ENCODE measurements at places on chromosomes 2 and 18.

DNA sequence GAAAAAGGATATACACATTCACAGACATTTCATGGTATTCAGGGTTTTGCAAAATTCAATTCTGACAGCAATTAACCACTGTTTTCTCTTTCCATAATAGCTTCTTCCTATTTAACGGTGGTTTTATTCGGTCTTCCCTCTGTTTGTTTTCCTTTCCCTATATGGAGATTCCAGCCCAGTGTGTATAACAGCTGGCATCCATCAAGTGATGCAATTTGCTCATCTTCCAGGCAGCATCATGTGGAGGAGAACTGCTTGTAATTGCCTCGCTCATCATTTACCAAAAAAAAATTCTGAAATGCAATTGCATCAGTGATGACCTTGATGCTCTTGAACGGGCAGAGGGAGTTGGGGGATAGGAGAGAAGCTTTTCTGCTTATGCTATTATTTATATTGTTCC is 165.9 kb upstream of the PGAP1 start:
- DNase-seq, result no peak

DNA sequence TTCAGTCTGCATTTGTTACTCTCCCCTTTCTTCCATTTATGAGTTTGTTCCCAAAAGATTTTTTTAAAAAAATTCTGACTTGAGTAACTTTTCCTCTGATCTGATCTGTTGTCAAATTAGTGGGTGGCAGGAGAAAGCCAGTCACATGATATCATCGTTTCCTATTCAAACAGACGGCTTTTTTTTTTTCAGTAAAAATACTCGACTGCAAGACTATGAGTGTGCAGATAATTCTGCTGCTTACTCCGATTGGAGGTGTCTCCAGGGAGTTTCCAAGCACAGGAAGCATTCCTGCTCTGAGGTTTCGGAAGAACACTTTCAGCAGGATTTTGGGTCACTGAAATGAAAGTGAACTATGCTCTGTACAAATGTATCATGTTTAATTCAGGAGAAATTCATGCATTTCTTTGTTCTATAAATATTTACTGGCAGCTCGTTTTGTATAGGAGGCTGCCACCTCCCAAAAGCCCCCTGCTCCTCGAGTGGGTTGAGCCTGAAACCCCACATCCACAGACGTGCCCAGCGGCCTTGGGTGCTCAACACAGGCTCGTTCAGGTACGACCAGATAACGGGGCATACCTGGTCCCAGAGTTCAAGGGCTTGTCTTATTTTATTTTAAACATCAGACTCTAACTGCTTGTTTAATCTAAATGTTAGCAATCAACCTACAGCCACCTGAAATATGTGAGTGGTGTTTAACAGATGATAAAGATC is 126.9 kb upstream of the ZNF516 start:
- no peak for DNase-seq

DNA sequence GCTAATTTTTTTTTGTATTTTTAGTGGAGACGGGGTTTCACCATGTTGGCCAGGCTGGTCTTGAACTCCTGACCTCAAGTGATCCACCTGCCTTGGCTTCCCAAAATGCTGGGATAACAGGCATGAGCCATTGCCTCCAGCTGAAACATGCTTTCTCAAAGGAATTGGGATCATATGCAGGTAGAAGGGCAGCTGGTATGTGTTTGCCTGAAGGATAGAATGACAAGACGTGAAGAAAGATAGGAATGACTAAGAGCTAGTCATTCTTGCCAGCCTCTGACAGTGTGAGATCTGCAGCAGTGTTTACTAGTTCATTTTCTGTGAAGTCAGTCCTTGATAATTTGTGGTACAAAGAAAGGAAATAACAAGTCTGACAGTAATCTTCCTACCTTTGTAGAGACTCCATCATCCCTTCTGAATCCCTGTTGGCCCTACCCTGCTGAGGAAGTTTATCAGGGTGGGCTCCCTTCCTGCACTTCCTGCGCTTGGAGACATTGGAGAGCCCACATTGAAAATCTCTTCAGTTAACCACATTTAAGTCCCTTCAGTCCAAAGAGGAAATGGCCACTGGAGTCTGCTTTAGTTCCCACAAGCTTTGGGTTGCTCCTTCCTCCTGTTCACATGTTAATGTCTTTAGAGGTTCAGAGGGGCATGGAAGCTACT is 14.7 kb downstream of the CFLAR start:
- no peak for DNase-seq

- DNase-seq, result no peak
Observed at GRCh38 chr2:223093436-223094241, 41.6 kb downstream of the KCNE4 start.

GRCh38 chr2:121272596-121272995 is 12.4 kb downstream of the TFCP2L1 start:
- no peak for DNase-seq

DNA sequence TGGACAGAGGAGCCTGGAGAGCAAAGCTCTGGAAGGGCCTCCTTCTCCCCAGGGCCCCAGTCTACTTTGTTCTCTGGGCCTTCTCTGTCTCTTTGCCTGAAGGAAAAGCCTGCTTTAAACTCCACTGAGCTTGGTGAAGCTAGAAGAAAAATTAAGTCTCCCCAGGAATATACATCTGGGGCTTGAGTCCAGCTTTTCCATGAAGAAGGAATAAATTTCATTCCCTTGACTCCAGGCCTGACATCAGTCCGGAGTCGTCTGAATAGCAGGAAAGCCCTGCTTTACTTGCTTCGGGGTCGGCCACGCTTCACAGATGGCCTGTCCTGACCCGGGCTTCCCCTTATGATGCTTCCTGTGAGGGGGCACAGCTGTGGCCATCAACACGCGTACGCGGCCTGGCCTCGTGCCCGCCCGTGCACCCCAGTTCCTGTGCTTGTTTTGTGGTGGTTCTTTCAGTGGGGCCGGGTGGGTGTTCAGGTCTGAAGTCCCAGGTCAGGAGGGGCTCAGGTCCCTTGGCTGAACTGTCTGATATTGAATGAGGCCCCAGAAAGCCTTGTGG is 73.6 kb downstream of the ACOXL start:
- no peak for DNase-seq

DNA sequence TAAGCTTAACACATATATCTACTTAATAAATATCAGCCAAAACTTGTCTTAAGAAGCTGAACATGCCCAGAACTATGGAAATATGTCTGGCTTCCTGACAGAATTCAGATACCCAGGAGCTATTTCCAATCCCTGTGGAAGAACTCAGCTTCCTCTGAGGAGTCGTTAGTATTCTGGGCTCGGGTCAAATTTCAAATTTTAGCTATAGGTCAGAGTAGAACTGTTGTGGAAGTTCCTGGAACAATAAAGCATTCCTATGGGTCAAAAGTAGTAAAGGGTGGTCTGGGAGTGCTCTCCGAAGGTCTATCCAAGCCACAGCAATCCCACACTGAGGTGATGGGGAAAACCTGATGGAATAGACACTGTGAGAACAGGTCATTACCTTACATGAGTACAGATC is 342.7 kb upstream of the CHST9 start:
- no peak for DNase-seq

GRCh38 chr18:22547807-22548561 is 130.3 kb upstream of the CTAGE1 start:
- DNase-seq, result no peak

DNA sequence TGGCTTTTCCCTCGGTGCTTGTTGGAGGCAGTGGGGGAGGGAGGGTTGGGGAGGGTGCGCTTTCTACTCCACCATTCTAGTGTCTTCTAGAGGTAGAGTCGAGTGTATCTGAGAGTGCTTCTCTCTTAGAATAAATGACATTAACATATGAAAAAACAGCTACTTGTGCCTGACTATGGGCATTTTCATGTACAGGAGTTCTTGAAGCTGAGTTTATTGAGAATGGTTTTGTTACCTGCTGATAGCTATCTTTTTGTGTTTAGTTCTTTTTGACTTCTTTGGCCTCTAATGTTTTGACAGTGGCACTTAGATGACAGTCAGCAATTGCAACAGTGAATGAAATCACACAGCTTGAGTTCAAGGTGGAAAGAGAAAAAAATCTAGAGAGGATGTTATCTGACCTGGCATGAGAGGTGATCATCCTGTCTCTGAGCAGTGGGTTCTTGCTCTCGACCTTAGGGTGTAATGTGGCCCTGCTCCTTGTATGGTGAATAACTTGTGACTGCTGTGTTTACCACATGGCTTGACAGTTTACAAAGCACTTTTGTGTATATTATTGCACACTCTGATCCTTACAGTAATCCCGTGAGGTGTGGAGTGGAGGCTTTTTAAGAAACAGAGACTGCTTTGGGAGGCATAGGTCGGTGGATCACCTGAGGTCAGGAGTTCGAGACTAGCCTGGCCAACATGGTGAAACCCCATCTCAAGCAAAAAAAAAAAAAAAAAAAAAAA is 86.7 kb downstream of the AGAP1 start:
- no peak for DNase-seq

GRCh38 chr2:11757101-11757500 is 10.7 kb downstream of the LPIN1 start:
- no peak for DNase-seq

GRCh38 chr18:45654677-45655076 is 39.4 kb downstream of the SLC14A2 start:
- no peak for DNase-seq

DNA sequence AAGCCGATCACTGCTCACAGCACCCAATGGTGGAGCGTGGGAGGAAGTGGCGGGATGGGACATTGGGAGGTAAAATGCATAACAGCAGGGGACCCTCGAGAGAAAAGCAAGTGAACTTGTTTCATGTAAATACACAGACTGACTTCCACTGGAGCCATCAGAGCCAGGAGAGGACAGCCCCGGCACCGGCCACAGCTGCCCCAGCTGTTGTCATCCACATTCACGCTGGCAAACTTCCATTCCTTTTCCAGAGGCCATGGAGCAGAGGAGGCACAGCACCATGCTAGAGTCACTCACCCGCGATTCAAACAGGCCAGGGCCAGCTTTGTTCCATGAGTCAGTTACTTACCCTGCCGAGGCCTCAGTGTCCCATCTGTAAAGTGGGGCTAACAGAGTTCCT is 610.9 kb upstream of the SALL3 start:
- DNase-seq, result no peak

- DNase-seq, result no peak
Observed at GRCh38 chr2:36729067-36729466, 32.6 kb downstream of the VIT start.

DNA sequence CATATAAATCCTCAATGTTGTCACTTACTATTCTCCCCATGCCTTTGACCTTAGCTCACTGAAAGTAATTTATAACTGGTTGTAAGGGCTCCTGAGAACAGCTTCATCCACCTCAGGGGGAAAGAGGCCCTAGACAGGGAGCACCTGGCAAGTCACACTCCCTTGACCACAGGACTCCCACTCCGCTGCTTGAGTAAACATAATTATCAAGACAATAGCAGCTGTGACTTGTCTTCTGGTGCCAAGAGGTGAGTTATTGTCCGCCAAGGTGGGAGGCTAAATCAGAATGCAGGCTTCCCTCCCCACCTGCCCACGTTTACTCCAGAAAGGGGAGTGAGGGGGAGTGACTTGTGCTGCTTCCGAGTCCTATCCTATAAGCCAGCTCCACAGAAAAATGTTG is 230.6 kb upstream of the LRATD1 start:
- DNase-seq, result no peak

DNA sequence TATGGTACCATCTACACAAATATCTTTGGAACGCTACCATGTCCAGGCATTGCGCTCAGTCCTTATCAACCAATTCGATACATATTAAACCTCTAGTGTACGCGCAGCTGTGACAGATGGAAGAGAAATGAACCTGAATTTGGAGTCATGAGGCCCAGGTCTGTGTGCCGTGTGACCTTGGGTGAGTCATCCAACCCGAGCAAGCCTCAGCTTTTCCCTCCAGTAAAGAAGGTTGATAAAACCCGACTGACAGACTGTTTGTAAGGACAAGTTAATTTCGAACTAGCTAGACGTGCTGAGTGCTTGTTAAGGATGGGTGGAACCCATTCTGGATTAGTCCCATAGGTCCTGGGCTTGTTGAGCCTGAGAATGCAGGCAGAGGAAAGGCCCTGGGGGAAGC is 28.2 kb downstream of the GREB1 start:
- DNase-seq, result no peak

DNA sequence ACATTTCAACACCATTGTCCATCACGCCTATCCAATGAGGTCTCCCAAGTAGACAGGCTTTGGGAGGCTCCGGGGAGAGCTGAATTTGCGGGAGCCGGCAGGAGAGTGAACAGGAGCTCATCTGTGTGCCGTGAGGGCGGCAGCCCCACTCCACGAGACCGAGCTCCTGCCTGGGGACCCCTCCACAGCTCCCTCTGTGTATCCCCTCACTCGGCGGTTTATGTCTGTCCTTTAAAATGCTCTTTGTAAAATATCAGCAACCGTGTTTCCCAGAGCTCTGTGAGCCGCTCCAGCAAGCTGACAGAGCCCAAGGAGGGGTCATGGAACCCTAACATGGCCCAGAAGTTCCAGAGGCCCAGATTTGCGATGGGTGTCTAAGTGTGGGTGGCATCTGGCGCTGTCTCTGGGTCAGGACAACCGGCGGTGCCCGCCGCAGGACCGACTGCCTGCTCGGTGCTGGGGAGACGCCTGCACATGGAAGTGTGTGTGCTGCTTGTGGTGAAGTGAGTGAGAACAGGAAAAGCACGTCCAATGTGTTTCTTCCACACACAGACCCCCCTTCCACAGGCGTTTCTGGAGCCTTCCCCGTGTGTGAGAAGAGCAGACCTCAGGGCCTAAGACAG is 34.8 kb downstream of the SLC66A2 start:
- no peak for DNase-seq

DNA sequence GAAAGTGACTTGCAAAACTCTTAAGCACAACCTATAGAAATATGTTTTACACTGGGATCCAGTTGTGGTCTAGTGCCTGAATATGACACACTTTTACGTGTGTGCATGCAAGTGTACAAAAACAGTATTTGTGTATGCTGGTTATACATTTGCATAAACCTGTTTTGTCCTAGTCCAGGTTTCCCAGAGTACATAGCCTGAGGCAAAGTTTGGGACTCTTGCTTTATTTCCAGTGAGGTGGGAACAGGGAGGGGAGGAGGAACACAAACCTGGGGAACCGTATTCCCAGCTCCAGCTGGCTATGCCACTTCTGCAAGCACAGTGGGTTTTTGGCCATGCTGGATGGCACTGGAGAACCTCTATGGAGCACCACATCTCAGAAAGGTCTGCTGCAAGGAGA is 481.1 kb upstream of the HS6ST1 start:
- no peak for DNase-seq

DNA sequence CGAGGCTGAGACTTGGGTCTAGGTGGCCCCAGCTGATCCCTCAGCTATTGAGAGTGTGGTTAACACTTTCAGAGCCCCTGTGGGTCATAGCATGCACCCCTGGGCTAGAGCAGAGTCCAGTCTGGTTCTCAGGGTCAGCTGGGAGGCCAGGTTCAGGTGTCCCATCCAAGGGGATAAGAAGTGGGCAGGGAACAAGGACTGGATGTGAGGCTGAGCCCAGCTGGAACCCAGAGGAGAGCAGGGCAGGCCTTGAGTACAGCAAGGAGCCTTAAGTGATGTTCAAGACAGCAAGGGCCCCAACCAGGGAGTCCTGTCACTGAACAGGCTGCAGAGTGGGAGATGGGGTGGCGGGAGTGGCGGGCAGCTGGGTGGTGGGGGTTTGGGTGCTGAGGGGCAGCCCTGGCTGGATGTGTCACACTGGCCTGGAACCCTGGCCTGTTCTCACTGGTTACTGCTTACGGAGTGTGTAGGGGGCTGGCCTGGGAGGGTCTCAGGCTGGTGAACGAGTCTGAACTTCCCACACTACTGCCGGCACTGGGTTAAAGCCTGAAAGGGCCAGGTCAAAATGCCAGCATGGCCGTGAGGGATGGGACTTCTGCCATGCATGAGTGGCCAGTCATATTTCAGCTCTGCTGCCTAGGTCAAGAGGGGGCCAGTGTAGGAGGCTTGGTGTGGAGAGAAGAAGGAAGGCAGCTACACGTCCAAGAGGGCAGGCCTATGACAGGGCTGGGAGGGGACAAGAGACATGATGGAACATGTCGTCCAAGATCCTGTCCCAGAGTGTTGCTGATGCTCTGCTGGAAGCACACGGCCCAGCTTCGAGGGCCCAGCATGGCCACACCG is 13.6 kb downstream of the TMEM185B start:
- no peak for DNase-seq
